ENCODE measurements at places on chromosomes 1 and 21.
A peak's percentile ranks its signal among the peaks of the same experiment; 100 is the strongest.

DNA sequence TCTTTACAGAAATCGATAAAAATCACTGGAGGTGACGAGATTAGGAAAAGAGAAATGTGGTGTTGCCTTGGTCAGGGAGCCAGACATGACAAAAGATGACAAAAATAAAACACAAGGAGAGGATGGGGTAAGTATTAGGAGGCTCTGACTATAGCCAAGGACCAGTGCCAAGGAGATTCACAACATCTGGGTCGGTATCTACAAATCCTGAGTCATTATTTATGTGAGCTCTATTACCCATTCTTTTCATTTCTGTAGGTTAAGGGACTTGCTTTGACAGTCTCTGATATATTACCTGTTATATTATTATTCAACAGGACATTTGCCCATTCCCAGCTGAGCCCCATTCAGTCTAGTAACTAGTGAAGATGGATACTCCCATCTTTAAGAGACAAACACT is 120.8 kb downstream of the TYW3 start:
- no peak for DNase-seq

GRCh38 chr1:160656737-160657136 is 9.9 kb upstream of the SLAMF1 start:
- DNase-seq: no peak

- DNase-seq: no peak
These were observed 16.7 kb downstream of the TIPRL start for GRCh38 chr1:168195199-168196135.

DNA sequence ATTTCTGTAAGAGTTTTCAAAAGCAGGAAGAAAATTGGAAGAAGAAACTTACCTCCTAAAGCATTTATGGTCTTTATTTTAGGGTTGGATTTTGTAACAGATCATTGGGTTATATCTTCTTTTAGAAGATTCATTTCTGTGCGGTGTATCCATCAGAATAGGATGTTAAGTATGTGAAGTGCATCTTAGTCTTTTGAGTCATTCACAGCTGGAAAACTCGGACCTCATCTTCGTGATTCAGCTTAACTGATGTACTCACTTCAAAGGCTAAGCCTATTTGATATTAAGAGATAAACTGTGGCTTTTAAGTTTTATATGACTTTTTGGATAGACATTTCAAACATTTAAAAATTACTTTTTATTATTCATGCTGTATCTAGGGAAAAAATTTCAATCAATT is 56.3 kb downstream of the GIPC2 start:
- peak; percentile 83 for DNase-seq
